Right ventricle myocardium superior (tissue), 1 donor: ENCODE measurements at places on chromosomes 13 and 19. TPM values are rescaled to one million over a fixed set of nuclear protein-coding genes. Genes with fewer than 3 reads are reported as not detected.

GPR183 gene
- total RNA-seq, result 1.6 TPM

ZNF681 gene
- total RNA-seq, result 0.30 TPM

DNA sequence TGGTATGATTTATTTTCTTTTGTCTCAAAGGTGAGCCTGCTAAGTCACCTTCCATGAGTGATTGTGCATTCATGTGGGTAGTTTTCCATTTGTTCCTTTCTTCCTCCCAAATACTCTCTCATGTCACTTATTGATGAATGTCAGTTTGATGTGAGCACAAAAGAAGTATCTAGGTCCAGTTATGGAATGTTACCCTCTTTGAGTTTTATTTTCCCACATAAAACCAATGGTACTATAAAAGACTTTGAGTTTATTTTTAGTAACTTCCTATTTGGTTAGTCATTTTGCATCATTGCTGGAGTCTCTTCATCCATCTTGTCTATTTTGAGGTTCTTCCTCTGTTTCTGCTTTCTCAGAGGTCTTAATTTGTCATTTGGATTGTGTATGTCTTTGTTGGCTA lies 321.3 kb downstream of the GPC6 start:
- DNase-seq, result no peak

DNA sequence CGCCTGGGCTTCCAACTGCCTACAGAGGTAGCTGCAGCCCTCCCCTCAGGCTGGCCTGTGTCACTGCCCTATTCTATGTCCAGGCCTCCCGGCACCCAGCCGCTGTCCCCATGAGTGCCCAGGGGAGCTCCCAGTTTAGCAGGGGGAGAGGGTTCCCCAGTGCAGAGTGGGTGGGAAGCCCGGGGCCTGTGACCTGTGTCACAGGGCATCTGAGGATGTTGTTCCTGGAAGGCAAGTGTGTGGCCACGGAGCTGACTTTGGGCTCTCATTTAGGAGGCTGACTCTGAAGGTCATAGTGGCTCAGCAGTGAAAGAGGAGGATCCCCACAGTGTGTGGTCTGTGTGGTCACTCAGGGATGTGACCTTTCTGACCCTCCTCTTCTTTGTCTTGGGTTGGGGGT lies 25.1 kb downstream of the PPP1R37 start:
- DNase-seq, result no peak

DNA sequence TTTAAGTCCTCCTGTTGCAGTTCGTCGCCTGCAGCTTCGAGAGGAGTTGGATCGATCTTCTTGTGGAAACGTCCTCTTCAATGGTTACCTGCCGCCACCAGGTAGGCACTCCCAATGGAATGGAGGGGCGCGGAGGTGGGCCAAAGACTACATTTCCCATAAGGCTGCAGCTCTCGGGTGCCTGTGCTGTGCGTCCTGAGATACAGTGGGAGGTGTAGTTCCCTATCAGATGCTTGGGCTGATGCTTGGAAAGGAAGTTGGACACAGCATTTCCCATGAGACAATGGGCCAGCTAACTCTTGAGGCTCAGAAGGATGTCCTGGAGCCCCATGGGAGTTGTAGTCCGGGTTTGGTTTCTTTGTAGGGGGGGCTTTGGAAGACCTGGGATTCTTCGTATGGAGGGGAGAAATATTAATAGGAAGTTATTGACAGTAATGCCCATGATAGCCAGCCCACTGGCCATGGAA lies 1.8 kb downstream of the SHKBP1 start:
- DNase-seq, result no peak

GRCh38 chr13:35649162-35649561 lies 172.7 kb upstream of the MAB21L1 start:
- DNase-seq, result no peak
